ENCODE measurements at places on chromosomes 4 and X.
A peak's percentile ranks its signal among the peaks of the same experiment; 100 is the strongest.

DNA sequence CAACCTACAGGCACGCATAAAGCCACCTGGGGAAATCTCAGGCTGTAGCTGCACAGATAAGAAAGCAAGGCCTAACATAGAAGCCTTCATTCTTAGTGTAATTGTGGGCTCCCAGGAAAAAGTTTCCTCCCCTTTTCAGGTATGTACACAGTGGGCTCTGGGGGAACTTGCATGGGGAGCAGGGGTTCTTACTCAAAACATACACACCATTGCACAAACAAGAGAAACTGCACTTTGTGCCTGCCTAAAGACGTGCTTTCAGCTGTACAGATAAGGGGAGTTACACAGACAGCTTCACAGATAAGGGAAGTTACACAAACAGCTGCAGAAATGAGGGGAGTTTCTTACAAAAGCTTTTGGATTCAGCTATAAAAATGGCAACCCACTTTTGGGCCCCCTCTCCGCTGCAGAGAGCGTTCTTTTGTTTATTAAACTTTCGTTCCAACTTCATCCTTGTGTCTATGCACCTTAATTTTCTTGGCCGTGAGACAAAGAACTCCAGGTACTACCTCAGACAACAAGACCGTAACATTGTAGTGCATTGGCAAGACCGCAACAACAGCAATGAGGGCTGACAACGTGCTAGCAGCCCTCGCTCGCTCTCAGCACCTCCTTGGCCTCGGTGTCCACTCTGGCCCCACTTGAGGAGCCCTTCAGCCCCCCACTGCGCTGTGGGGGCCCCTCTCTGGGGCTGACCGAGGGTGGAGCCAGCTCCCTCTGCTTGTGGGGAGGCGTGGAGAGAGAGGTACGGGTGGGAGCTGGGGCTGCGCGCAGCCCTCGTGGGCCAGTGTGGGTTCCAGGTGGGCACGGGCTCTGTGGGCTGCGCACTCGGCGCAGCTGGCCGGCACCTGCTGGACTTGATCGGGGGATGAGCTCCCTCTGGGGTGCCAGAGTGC is 317.5 kb downstream of the RAPGEF2 start:
- DNase-seq = no peak

GRCh38 chr4:8215641-8216442 is 16.8 kb downstream of the SH3TC1 start:
- DNase-seq = no peak

GRCh38 chrX:55489314-55490009 is at the start of gene USP51:
USP51 (minus strand) TSS chrX:55489848; CDS start chrX:55488939, 909 bp downstream.
- DNase-seq = peak; percentile 7

DNA sequence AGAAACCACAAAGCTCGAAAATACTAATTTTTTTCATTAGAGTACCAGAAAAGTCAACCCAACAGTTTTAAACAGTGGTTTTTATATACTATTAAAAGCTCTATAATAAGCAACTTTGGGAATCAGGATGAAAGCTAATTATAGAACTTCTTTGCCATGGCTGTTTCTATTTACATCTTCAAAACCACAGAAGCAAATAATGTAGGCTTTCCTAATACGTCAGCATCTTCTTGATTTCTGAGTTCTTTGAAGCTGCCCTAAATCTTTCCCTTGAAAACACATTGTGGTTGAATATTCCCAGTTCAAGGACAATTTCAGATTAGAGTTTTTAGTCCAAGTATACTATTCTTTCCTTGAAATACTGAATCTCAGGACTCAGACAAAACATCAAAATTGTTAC is 460.2 kb upstream of the FAT1 start:
- no peak for DNase-seq

- DNase-seq = no peak
Observed at GRCh38 chr4:97073194-97073593, 1070.1 kb downstream of the STPG2 start.

DNA sequence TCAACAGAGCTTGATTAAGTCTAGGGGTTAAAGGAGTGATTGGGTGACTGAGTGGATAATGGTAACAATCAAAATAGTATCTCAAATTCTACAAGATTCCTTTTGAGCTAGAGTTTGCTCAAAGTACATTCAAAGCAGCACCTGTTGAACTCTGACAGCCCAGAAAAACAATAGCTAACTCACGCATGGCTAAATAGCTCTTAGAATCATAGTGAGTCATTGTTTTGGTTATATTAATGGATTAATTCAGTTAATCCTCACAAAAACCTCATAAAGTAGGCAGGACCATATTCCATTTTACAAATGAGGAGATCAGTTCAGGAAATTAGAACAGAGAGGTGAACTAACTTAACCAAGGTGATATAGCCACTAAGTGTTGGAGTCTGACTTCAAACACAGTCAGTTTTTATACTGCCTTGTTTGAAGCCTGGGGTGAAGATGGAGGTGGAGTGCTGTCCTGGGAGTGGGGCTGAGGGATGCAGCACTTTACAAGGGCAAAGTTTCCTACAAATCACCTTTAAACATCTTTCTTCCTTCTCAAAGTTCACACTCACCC is 35.9 kb upstream of the PPM1K start:
- no peak for DNase-seq

GRCh38 chrX:131762802-131763234 is 218.9 kb downstream of the OR13H1 start:
- DNase-seq = no peak

DNA sequence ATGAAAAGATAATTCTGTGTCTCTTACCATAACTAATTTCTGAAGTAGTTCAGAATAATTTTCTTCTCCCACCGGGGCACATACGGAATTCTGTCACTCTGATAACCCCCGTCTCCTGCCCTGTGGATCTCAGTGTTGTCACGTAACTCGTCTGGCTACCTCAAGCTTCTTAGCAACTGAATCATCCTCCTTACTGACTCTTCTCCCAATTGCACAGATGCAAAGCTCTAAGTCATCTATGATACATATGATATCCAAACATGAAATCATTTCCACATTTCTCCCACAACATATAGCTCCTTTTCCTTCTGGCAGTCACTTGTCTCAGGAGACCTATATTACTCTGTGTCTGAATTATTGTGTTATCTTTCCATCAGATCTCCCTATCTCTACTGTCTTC is 1043.1 kb upstream of the TENM3 start:
- DNase-seq = peak; percentile 76

- no peak for DNase-seq
Observed at GRCh38 chr4:32192363-32192762, 1472.2 kb downstream of the PCDH7 start.

- no peak for DNase-seq
Observed at GRCh38 chr4:77917075-77917474, 54.4 kb downstream of the MRPL1 start.

GRCh38 chr4:6258026-6258360 is 11.7 kb upstream of the WFS1 start:
- DNase-seq = no peak

GRCh38 chr4:121306931-121307330 is 73.9 kb downstream of the QRFPR start:
- no peak for DNase-seq

DNA sequence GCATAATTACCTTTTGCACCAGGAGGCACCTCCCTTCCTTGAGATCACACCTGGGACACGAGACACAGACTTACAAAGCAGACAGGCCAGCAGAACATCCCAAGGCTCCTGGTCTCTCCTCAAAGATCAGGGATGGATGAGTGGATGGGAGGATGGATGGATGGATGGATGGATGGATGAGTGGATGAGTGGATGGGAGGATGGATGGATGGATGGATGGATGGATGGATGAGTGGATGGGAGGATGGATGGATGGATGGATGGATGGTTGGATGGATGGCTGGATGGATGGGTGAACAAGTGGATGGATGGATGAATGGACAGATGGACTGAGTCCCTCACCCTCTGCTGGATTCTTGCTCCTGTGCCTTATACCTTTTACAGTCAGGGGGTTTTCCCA is 364.0 kb downstream of the BCOR start:
- DNase-seq = no peak

- no peak for DNase-seq
Observed at GRCh38 chr4:117488692-117489091, 403.3 kb upstream of the TRAM1L1 start.

All from fibroblast of skin of right biceps (primary cell).